SK-N-SH (cell line): ENCODE measurements at places on chromosomes 7 and 10.

DNA sequence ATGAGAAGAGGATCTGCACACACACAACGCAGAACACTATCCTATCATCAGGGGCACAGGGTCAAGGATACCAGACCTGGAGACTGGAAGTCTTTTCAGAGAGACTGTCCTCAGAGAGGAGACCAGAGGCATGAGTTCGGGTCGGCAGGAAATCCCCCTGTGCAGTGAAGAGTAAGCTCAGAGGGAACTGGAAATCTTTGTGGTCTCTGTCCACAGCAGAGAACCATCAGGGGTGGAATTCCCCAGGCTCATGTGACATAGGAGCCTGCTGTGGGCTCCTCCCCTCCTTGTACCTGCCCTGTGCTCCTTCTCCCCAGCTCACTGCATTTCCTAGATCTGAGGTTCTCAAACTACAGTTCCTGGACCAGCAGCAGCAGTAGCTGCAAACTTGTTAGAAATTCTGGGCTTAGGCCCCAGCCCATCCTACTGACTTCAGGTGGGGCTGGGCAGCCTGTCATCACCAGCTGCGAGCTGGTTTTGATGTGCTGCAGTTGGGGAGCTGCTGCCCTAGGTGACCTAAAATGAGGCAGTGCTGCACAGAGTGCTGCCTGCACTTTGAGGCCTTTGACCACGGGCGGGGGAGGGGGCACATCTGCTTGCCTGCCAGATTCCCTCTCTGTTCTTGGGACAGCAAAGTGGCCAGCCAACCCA is 2.4 kb downstream of the ZMIZ2 start:
- no peak for DNase-seq

GRCh38 chr7:106067678-106068077 is 44.4 kb downstream of the SYPL1 start:
- no peak for DNase-seq

- peak; percentile 14 for DNase-seq
These were observed 511.0 kb upstream of the PCDH15 start for GRCh38 chr10:55311848-55312635.

- DNase-seq = peak; percentile 10
These were observed 195.4 kb downstream of the MAD1L1 start for GRCh38 chr7:2037301-2037807.

DNA sequence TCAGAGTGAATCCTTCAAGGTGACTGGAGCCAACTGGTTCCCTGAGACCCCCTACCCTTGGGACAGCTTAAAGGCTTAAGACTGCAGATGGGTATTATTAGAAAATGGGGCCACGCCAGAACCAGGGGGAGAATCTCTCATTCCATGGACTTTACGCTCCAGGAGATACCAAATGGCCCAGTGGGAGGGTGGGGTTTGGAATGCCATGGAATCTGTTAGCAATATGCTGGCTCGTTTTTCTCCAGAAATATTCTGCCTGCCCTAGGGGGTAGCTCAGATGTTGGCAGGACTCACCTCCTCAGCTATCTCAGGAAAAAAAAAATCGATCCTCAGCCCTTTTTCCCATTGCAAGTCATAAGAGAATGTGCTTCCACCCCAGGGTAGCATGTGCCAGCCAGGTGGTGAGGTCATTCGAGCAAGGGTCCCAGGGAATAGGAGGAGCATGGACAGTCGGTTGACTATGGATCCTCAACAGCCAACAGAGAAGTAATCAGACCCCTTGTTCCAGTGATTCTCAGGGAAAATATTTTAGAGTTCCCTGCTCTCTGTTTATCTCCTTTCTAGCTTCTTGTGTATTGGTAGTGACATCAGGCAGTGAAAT is 22.9 kb downstream of the SVIL start:
- no peak for DNase-seq

- no peak for DNase-seq
These were observed 89.3 kb downstream of the NPY start for GRCh38 chr7:24372961-24373955.

GRCh38 chr10:60352105-60352504 is 37.6 kb downstream of the ANK3 start:
- no peak for DNase-seq

DNA sequence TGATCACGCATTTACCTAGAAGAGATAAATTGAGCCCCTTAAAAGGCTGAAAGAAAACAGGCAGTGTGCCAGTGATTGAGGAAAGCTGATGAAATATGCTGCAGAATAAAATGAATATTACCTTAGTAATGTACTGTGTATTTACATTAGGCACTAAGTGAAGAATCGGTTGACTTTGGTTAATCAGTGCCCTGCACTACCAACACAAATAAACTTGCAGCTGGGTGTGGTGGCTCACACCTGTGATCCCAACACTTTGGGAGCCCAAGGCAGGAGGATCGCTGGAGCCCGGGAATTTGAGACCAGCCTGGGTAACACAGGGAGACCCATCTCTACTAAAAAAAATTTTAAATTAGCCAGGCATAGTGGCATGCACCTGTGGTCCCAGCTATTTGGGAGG is 148.3 kb upstream of the TCF7L2 start:
- DNase-seq = no peak

- DNase-seq = no peak
These were observed 68.5 kb upstream of the SHH start for GRCh38 chr7:155880721-155881120.

- DNase-seq = no peak
These were observed 1.8 kb downstream of the GPC2 start for GRCh38 chr7:100175296-100175935.

DNA sequence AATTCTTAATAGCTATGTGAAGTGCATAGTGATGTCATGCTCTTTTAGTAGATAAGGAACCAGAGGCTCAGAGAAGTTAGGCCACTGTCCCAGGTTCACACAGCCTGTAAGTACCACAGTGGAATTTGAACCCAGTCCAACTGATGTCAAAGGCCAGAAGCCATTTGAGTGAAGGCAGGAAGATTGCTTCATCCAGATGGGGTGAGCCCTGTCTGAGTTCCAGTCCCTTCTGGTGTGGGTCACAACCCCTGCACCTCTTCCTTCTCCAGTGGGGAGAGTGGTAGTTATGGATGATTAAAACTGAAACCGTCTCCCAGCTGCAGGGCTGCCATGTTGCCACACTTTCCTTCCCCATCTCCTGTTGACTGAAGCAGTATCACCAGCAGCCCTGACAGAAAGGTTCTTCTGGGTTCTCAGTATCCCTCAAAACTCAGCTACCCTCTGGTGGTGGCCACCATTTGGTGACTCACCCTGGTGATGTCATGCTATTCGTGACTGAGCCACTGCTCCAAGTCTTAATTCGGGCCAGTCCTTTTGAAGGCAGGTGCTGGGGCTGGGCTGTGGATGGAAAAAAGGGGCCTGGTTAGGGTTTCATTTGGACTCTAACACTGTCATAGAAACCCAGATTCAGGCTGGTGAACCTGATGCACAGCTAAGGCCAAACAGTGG is 1.5 kb upstream of the C10orf95 start:
- no peak for DNase-seq

DNA sequence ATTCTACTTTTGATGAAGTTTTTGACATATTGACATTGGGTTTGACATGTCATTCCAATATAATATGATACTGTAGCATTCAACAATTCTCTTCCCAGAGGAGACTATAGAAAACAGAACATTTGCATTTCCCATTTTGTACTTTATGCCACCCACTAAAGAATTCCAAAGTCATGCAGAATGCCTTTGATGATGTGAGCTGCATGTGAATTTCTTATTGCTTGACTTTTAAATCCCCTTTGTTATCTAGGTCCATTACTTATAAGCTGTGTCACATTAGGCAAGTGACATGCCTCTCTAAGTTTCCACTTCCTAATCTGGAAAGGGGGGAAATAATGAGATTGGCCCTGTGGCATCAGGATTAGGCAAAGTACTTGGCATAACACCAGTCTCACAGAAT is 436.7 kb downstream of the AUTS2 start:
- DNase-seq = no peak

DNA sequence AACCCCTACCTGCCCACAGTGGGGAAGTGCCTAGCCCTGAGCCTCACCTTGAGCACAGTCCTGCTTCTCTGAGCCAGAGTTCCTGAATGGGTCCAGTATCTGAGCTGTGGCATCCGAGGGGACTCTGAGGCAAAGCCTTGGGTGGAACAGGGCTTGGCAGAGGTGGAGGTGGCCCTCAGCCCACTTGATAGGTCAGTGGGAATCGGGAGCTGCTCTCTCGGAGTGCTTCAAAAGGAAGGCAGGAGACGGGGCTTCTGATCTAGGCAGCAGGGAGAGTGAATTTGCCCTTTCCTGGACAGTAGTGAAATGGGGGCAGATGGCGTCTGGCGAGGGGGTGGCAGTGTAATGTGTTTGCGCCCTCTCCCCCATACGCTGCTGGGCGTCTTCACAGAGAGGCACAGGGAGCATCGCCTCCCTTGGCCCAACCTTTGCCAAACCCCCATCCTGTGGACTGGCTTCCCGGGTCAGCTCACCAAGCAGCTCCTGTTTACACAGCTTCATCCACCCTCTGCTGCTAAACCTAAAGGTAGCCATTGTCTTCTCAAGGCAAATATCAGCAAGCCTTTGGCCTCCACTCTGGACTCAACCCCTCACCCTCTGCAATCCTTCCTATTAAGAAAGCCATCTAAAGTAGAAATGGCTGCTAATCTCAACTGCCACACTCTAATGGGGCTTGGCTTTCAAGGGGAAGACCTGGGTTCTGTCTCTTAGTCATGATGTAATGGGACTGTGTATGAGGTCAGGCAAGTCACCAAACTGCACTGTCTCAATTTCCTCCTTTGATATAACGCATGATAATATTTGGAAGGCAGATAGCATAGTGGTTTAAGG is 21.1 kb upstream of the VDAC2 start:
- DNase-seq = no peak

GRCh38 chr7:122305475-122306319 is 1.1 kb upstream of the FEZF1 start:
- no peak for DNase-seq

GRCh38 chr10:124050021-124051015 is 43.1 kb downstream of the CHST15 start:
- DNase-seq = no peak

GRCh38 chr10:34786464-34786863 is 28.6 kb downstream of the PARD3 start:
- DNase-seq = peak; percentile 77

DNA sequence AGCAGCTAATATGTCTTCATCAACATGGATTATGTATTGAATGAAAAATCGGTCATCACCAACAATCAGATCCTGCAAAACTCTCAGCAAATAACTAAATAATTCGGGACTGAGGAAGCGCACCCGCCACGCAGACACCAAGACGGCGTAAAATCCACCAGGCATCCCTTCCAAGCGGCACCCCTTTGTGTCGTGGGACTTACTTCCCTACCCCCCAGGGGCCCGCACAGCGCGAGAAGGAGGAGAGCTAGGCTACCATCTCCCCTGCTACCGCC is 721 bp downstream of the ARL3 start:
- DNase-seq = no peak

- DNase-seq = no peak
These were observed 84.9 kb upstream of the LRRN3 start for GRCh38 chr7:111006040-111006439.

- DNase-seq = no peak
These were observed 14.1 kb upstream of the SOSTDC1 start for GRCh38 chr7:16479591-16479990.

- DNase-seq = peak; percentile 66
These were observed 36.6 kb downstream of the AP3M1 start for GRCh38 chr10:74114041-74114448.

GRCh38 chr7:149455175-149455950 is 5.5 kb downstream of the ZNF777 start:
- DNase-seq = no peak

- no peak for DNase-seq
These were observed 3.1 kb downstream of the ANKRD22 start for GRCh38 chr10:88848499-88848898.

- peak; percentile 50 for DNase-seq
These were observed 30.0 kb upstream of the KNDC1 start for GRCh38 chr10:133129859-133130495.

- DNase-seq = peak; percentile 48
These were observed 31.2 kb upstream of the FAM20C start for GRCh38 chr7:160958-161725.
